ENCODE measurements at places on chromosomes 13 and 19.

GRCh38 chr19:32910874-32911273 is 41.3 kb upstream of the SLC7A9 start:
- DNase-seq, result no peak

DNA sequence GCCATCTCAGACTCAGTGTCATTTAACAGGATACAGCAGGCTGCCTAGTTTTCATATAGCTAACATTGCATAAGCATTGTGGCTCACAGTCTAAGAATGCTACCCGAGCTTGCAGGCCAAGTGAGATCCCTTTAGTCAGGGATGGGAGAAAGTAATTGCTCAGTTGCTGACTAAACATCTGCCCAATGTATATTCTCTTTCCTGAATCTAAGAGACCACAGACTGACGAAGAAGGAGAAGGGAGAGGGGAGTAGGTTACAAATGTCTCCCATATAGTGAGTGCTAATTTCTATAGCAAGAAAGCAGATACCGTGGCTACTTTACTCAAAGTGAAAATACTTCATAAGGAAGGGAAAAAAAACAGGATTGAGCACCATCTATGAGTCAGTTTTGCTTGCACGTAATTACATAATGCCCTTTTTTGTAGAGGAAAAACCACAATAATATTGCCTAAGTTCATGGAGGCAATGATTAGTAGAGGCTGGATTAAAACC is 453.9 kb downstream of the COG6 start:
- peak; percentile 89 for DNase-seq

- DNase-seq, result no peak
These were observed 83.3 kb downstream of the ERCC5 start for GRCh38 chr13:102928941-102929675.

DNA sequence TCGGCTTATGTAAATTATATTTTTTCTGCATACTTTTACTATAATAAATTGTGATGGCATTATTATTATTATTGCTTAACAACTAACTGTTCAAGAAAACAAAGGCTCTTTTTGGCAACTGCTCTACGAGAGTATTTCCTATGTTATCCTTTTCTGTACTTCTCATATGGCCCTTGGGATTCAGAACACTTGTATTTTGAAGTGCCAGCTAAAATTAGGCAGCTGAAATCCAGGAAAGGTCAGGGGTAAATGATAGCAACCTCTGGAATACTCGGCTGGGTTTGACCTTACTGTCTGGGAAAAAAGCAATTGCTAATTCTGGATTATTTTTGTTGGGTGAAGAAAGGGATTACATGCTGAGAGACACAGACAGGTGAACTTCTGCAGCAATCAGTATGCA is 23.9 kb downstream of the EDNRB start:
- no peak for DNase-seq

DNA sequence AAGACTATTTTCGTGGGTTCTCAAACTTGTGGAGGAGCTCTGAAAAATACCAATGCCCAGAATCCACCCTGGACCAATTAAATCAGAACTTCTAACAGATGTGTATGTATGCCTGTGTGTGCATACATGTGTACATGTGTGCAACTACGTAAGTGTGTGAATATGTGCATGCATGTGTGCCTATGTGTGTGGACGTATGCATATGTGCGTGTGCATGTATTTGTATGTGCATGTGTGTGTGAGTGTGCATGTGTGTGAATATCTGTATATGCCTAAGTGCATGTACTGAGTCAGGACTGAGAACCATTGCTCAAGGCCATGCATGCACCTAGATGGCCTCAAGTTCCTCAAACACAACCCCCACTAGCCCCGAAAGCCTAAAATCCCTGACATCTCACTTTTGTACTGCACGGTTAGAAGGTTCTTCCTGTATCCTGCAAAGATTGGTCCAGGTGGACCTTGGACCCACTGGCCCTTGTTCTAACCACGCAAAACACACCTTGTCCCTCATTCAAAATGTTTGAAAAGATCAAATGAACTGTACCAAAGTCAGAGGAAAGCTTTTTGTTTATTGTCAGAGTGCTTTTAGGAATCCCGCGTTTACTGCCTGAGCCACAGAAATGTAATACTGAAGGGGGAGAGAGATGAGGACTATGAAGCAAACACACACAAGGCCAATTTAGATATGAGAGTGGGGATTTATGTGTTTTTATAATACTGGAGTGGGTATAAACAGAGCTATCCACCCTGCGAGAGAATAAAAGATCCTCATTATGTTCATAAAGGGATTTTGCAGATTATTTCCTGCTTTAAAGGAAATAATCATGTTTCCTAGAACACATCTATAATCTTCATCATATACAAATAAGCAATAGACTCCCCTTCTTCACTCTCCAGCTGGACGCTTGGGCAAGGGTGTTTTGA is 39.1 kb downstream of the LATS2 start:
- no peak for DNase-seq

DNA sequence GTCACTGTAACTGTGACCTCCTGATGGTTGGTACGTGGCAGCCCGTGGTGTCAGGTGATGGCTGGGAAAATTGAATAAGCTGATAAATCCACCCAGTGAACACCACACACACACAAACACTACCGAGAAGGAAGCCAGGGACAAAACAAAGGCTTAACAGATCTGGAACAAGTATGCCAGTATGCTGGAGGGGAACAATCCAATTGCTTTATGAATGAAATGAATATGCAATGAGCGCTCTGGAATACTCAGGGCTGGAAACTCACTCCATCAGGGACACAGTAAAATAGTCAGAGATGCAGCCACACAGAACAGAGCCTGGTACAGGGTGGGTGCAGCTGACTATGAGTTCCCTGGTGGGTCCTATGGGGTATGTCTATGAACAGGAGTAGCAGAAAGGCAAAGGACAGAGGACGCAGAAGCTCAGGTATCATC is 16.7 kb downstream of the TMTC4 start:
- no peak for DNase-seq

DNA sequence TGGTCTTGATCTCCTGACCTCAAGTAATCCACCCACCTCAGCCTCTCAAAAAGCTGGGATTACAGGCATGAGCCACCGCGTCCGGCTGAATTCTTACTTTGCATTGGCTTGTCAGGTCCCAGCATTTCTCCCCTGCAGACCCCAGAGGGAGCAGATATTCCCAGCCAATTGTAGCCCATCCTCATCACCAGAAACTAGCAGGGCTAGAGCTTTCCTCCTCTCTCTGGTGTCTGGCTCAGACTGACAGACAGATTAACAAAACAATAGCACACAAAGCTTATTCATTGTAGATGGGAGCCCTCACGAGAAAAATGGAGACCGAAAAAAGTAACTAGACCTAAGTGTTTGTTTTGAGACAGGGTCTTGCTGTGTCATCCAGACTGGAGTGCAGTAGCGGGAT is 7.5 kb upstream of the MPV17L2 start:
- no peak for DNase-seq
